ENCODE measurements at places on chromosomes 3 and 15. TPM values are rescaled to one million over a fixed set of nuclear protein-coding genes. Genes with fewer than 3 reads are reported as not detected.

Gene ATP13A5
- not detected for total RNA-seq

Gene TMEM45A
- total RNA-seq, result 2.0 TPM

Gene ULK4
- total RNA-seq, result 4.9 TPM

Gene GOLGA8R
- total RNA-seq, result 0.07 TPM

Gene PLD1
- 8.1 TPM for total RNA-seq

Gene CNTN4
- total RNA-seq, result not detected

Gene GOLGA6L10
- 0.35 TPM for total RNA-seq

Gene EHHADH
- 3.3 TPM for total RNA-seq

Gene KCNMB3
- total RNA-seq, result 1.3 TPM

Gene DET1
- total RNA-seq, result 6.3 TPM

Gene FAM131A
- 9.6 TPM for total RNA-seq

Gene ABCC5
- 17.2 TPM for total RNA-seq

Gene ITGB5
- 460 TPM for total RNA-seq

Gene FANCD2
- total RNA-seq, result 21.0 TPM

Gene CLDN18
- not detected for total RNA-seq

Gene DISP2
- total RNA-seq, result 1.1 TPM

Gene CPNE4
- total RNA-seq, result 4.8 TPM

Gene CD200R1
- 0.07 TPM for total RNA-seq

Gene FAM81A
- 13.1 TPM for total RNA-seq

Gene MESP1
- 1.7 TPM for total RNA-seq

Gene PTX3
- total RNA-seq, result 0.99 TPM

Gene FGD5
- total RNA-seq, result 0.04 TPM

Gene RBP2
- not detected for total RNA-seq

Gene FOXB1
- not detected for total RNA-seq

Gene STRIT1
- not detected for total RNA-seq

Gene PRRT3
- 1.2 TPM for total RNA-seq

Gene ALDH1L1
- total RNA-seq, result 0.19 TPM

Gene GDPGP1
- total RNA-seq, result 4.5 TPM

Gene ELL3
- 1.1 TPM for total RNA-seq

Gene RGMA
- total RNA-seq, result 0.21 TPM

Gene NOX5
- 0.18 TPM for total RNA-seq

Gene SLC51B
- total RNA-seq, result 16.8 TPM

Gene IL5RA
- total RNA-seq, result not detected

Gene GREM1
- total RNA-seq, result 5.9 TPM

Gene SLITRK3
- not detected for total RNA-seq

Gene SLC38A3
- 0.06 TPM for total RNA-seq

Gene RNF7
- total RNA-seq, result 117 TPM

Gene DCLK3
- total RNA-seq, result not detected

Gene RFTN1
- total RNA-seq, result 3.6 TPM

Gene BFSP2
- total RNA-seq, result not detected

Gene SLC2A2
- total RNA-seq, result not detected

Gene IQCH
- total RNA-seq, result 1.0 TPM

Gene PLCL2
- total RNA-seq, result 4.5 TPM

Gene ISLR
- total RNA-seq, result 0.36 TPM

Gene WNT7A
- 0.04 TPM for total RNA-seq

Gene PRR20G
- 2.4 TPM for total RNA-seq

Gene CKMT1A
- 2.8 TPM for total RNA-seq

Gene MGLL
- total RNA-seq, result 60.1 TPM

Gene DZIP3
- total RNA-seq, result 4.4 TPM

All from A549 treated with dexamethasone at 1 μM for 4 hours (cell line).